Stimulated activated CD4-positive, alpha-beta T cell treated with anti-CD3 and anti-CD28 coated beads, Interleukin-15, amount 100 ng/mL, for 1 hour (primary cell): ENCODE measurements at places on chromosomes 1 and 21.

- no peak for DNase-seq
Measured at GRCh38 chr1:179770887-179771502, 27.9 kb downstream of the FAM163A start.

GRCh38 chr21:37811711-37812110, 104.5 kb downstream of the KCNJ6 start:
- DNase-seq, result no peak

- no peak for DNase-seq
Measured at GRCh38 chr1:1421907-1422464, 910 bp upstream of the ANKRD65 start.

DNA sequence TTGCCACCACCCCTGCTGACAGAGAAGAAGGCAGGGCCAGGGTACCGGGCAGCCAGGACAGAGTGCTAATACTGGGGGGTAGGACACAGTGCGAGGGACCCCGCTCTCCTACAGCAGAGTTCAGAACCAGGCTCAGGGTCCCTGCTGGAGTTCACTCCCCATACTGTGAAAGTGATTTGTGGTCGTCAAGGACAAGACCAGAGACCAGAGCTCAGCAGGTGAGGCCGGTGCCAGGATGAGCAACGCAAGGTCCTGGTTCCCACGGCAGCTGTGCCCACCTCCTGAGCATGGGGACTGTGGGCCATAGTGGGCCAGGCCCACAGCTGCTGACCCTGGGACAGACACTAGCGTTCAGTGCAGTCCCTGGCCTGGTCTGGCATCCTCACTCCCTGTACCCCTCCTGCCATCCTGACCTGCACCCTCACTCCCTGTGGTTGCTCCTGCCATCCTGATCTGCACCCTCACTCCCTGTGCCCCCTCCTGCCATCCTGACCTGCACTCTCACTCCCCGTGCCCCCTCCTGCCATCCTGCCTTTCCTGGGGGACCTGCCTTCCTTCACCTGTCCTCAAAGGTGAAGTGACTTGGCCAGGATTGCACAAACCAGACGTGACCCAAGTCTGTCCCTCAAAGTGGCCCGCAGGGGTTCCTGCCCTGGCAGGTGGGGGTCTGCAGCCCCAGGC, 13.8 kb upstream of the PTTG1IP start:
- no peak for DNase-seq

DNA sequence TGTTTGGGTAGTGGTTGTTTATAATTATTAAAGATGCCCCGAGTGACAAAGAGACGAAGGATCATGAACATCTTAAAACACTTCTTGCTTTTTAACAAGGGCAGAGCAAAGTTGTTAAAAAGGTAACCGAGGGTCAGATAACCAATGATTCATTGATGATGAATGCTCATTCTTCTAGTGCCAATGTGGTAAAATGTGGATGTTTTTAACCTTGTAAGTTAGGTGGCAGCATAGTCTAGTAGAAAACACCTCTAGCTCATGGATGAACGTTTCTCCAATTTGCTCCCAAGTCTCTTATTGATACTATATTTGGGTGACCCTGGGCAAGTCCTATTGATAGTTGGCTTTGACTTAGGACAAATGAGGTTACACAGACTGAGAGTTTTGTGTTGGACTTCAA, 167.9 kb downstream of the KIF26B start:
- DNase-seq, result no peak

- DNase-seq, result no peak
Measured at GRCh38 chr1:30145723-30146303, 577.6 kb downstream of the MATN1 start.

DNA sequence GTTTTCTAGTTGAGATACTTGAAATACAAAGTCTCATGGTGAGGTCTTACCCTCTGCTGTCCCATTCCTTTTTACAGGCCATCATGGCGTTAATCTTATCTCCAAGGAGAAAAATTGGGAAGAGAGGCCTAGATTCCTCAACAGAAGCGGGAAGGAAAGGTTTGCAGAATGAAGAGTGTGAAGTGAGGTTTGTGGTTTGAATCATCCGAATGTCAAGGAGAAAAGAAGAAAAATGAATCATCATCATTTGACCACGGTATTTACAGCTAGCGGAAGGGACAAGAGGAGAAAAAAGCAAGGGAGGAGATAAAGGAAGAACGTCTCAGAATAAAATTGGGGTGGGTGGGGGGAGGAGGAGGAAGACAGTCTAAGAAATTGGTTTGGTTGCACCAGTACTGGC, 935 bp upstream of the COG2 start:
- DNase-seq, result no peak

DNA sequence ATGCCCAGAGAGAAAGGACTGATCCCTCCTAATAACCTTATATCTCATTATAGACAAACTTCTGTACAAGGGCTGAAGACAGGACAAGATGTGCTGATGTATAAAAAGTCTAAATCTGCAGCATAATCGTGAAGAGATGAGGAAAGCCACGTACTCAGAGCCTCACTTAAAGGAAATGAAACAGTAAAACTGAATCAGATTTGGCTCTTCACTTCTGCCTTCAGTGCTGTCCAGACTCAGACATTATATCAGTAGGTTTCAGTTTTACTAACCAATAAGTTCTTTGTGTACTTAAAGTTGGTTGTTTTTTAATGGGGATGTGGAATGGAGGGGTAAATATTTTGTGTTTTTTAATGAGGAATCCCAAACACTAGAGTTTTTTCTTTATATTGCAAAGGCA, 45.3 kb upstream of the RGS1 start:
- no peak for DNase-seq

DNA sequence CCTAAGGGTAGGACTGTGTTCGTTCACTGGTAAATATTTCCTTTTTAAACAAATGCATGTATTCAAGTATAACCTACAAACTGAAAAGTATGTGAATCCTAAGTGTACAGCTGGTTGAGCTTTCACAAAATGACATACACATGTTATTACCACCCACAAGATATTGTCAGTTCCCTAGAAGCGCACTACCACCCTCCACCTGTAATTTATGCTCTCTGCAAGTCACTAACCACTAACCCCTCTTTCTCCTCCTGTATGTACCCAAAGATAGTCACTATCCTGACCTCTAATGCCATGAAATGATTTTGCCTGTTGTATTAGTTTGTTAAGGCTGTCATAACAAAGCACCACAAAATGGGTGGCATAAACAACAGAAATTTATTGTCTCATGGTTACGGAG, 82.8 kb upstream of the CHODL start:
- no peak for DNase-seq

- DNase-seq, result no peak
Measured at GRCh38 chr1:199297887-199298286, 659.0 kb downstream of the PTPRC start.

- no peak for DNase-seq
Measured at GRCh38 chr1:96365596-96366390, 355.8 kb upstream of the PTBP2 start.

- no peak for DNase-seq
Measured at GRCh38 chr1:174406421-174406820, 41.3 kb upstream of the GPR52 start.

GRCh38 chr1:209569455-209570207, 13.9 kb upstream of the CAMK1G start:
- peak; percentile 62 for DNase-seq

DNA sequence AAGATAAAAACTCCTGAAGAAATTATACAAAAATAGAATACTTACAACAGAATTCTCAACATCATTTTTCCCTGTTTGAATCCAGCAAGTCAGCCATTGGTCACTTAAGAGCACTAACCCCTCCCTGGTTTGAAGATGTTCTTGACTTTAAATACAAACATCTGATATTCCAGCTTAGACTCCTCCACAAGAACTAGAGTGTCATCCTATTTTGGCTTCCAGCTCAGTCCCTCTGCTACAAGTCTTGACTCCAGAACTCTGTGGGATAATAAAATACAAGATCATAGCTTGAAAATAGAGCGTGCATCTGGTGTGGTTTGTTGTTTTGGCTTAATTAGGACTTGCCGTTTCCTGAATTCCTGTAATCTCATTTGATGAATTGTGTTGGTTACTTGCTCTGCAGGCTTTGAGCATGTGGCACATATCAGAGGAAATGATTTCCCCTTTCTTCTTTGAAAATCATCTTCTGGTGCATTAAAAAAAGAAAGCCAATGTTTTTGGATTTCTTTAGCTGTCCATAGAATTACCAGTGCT, 63.7 kb upstream of the DPT start:
- no peak for DNase-seq

- no peak for DNase-seq
Measured at GRCh38 chr1:220497220-220497947, 30.6 kb upstream of the MARK1 start.

DNA sequence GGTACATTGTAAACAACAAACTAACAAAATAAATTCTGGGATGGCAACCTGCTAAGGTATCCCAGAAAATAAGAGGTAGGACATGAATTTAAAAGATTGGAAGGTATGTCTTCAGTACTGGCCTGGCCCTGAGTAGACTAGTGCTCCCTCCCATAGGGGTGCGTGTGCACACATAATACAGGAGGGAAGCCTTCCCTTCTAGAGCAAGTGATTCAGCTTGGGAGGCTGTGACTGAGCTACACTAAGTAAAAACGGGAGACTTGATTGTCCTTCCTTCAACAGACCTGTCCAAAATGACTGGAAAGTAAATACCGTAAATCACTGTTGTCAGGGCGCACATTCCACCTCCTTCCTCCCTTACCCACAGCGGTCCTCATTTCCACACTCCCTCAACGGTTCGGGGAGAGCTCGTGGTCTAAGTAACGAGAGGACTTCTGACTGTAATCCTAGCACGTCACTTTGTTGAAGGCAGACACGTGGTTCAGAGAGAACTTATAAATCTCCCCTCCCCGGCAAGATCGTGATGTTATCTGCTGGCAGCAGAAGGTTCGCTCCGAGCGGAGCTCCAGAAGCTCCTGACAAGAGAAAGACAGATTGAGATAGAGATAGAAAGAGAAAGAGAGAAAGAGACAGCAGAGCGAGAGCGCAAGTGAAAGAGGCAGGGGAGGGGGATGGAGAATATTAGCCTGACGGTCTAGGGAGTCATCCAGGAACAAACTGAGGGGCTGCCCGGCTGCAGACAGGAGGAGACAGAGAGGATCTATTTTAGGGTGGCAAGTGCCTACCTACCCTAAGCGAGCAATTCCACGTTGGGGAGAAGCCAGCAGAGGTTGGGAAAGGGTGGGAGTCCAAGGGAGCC, at the start of gene TGFB2:
Gene TGFB2 (plus strand): TSS at position 523 of the 859 bp plus-strand sequence. CDS start 1,366 bp downstream, outside the sequence.
- DNase-seq, result no peak

- no peak for DNase-seq
Measured at GRCh38 chr21:43373362-43374227, 53.3 kb downstream of the SIK1 start.

- no peak for DNase-seq
Measured at GRCh38 chr1:84971957-84972356, 25.0 kb downstream of the MCOLN2 start.

GRCh38 chr1:225449261-225449660, 21.4 kb upstream of the LBR start:
- no peak for DNase-seq

GRCh38 chr1:14659913-14660312, 61.4 kb downstream of the KAZN start:
- no peak for DNase-seq

GRCh38 chr1:3712573-3713535, 39.4 kb upstream of the CCDC27 start:
- DNase-seq, result no peak

DNA sequence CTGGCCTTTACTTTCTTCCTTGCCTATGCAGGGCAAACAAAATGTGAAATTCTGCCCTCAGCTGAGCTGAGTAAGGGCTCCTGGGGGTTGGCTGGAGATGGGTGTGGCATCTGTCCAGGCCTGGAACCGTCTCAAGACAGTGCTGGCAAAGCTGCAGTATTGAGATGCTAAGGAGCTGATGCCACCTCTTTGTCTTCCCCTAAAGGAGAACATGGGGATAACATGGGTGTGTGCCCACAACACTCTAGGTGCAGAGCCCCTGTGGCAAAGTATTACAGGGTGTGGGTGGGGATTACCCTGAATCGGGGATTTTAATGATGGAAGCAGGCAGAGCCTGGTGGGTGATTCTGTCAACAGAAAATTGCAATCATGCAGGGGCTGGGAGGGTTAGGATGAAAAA, 2.5 kb upstream of the ST3GAL3 start:
- no peak for DNase-seq

DNA sequence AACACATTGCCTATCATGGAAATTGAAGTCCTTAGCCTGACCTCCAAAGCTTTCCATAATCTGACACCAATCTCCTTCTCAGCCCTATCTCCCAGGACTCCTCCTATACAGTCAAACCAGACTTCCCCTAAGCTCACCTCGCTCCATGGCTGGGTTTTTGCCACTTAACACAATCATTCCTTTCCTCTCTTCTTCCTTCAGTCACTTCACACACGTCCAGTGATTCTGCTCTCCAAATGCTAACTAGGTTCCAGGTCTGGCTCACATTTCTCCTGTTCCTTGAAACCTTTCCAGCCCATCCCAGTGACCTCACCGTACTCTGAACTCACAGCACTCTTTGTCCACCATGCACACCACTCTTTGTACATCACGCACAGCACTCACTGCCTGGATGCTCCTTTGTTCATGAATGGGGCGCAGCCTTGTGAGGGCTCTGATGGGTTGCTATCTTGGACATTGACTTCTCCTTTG, 98.4 kb downstream of the GLUL start:
- DNase-seq, result no peak

DNA sequence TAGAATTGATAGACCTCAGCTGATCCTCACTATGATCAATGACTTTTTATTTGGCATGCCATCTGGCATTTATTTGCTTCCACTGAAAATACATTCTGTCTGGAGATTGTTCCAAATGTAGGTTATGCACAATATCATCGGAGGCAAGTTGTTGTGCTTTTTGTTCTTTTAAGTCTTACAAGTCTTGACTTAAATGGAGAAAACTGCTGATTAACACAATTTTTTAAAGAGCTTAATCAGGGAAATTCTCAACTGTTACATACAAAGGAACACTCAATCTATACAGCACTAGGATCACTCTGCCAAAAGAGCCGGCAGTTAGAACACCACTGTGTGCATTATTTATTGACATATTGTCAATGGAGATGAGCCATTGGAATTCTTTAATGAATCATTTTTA, 19.2 kb downstream of the CYYR1 start:
- no peak for DNase-seq

DNA sequence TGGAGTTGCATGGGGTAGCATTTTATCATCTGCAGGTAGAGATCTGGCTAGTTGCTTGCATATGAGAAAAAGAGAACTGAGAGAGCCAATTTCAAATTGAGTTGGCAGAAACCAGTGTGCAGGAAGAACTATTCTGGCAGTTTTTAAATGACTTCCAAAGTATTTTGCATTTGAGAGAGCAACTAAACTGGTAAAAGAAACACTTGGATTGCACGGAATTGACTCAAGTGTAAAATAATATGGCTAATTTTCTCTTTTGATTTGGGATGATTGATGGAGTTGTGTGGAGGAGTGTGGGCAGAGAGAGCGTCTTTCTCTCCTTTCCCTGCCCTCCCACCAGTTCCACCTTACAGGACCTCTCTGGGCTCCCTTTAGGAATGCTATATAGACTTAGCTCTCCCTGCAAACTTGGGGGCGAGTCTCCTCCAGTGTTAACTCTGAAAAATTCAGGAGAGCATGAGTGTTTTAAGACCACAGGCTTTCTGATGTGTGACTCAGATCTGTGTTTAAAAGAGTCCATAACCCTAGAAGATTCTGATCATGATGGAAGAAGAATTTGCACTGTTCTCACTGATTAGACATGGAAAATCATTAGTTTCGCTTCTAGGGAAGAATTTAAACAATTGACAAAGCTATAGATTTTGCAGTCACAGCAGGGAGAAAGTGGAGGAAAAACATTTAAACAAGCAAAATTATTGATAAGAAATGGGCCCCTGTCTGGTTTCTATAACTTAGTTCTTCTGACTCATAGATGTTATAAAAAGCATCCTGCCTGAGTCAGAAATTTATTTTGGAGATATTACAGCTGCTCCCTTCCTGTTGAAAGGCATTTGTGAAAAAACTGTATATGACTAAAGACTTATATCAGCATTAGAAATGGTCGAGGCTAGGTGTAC, 24.9 kb upstream of the CTBS start:
- no peak for DNase-seq
